ENCODE measurements at places on chromosomes 13 and 19.

DNA sequence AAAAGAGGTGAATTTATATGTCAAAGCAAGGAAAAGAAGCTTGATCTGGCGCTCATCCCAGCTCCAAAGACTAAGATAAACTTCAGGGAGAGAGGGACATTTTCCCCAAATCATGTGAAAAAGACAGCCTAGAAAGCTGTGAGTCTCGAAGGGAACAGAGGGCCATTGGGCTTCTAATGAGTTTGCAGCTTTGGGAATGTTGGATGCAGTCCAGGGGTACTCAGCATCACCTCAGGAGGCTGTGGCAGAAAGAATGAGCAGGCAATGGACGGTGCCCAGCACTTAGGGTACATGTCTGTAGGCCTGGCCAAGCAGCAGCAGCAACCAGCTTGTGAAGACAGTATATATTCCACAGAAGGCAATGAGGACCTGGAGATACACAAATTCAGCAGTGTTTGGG is 25.7 kb upstream of the WASF3 start:
- no peak for DNase-seq

DNA sequence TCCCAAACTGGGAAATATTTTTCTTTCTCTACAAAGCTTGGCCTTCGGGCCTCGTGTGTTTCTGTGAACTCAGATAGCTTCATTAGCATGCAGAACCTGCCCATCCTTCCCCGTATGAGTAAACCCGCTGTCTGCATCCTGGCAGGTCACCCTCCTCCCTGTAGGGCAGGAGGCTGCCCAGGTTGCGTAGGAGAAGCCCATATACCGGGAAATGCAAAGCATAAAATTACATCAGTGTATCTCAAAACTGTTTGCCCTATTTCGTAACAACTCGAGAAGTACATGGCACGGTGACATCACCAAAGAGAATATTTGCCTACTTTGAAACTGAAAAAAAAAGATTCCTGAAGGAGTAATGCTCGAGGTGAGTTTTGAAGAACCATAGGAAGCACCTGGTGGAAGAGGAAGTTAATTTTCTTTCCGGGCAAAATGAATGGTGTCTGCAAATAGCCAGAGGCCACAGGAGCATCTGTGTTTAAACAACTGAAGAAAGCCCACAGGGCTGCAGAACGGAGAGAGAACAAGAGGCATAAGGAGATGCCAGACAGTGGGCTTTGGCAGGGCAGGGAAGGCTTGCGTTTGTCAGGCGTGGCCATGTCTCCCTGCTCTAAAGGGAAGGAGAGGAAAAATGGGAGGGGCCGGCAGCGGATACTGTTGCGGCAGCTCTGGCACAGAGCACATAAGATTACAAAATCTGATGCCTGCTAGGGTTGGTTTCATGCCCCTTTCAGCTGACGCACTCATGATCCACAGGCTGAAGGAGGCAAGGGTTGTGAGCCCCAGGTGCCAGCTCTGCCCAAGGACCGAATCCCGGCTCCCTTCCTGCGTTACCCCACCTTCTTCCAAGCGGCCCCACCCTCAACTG is 81.4 kb downstream of the IRS2 start:
- DNase-seq: peak; percentile 85

- DNase-seq: no peak
Measured at GRCh38 chr13:81990652-81991051, 1649.7 kb upstream of the SPRY2 start.

GRCh38 chr13:77699059-77699680 is 1.7 kb downstream of the SLAIN1 start:
- DNase-seq: no peak

DNA sequence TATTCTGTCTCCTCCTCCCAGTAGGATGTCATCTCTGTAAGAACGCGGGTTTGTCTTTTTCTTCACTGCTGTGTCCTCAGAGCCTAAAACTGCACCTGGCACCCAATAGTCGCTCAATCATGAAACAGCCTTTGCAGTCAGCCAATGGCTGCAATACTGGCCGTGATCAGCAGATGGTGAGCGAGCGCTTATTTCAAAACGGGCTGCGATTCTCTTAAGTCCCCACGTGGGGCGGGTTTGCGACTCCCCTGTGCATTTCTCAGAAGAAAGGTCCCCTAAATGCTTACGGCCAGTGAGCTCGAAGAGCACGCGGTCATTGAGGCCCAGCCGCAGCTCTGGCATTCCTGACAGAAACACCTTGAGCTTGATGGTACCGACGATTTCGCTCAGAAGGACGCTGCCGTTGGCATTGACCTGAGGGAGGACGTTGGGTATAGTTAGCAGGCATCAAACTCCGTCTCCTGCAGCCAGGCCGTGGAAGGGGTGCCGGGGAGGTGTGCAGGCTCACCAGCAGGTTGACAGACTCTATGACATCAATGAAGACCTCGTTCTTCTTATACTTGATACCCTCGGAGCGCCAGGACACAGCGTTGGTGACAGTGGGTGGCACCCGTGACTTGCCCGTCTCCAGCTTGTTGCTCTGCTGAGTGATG is 6.0 kb downstream of the AP1M2 start:
- DNase-seq: peak; percentile 96

- DNase-seq: no peak
Measured at GRCh38 chr19:40805258-40805868, 6.4 kb downstream of the EGLN2 start.

GRCh38 chr19:37655689-37656371 is 565 bp upstream of the ZFP30 start:
- DNase-seq: peak; percentile 88

- no peak for DNase-seq
Measured at GRCh38 chr13:59746291-59746962, 417.3 kb downstream of the DIAPH3 start.

DNA sequence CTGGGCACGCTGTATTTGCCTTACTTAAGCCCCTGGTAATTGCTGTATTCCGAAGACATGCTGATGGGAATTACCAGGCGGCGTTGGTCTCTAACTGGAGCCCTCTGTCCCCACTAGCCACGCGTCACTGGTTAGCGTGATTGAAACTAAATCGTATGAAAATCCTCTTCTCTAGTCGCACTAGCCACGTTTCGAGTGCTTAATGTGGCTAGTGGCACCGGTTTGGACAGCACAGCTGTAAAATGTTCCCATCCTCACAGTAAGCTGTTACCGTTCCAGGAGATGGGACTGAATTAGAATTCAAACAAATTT is 676 bp downstream of the BRCA2 start:
- DNase-seq: no peak

- peak; percentile 77 for DNase-seq
Measured at GRCh38 chr19:49637821-49638738, 1.9 kb downstream of the RRAS start.
